T-helper 2 cell treated with Interferon-gamma antibody and Interleukin-4, amounts not matched to agents 5 μg/mL and 100 μg/mL, for 36 hours (primary cell): ENCODE measurements at places on chromosomes 13 and 19.

DNA sequence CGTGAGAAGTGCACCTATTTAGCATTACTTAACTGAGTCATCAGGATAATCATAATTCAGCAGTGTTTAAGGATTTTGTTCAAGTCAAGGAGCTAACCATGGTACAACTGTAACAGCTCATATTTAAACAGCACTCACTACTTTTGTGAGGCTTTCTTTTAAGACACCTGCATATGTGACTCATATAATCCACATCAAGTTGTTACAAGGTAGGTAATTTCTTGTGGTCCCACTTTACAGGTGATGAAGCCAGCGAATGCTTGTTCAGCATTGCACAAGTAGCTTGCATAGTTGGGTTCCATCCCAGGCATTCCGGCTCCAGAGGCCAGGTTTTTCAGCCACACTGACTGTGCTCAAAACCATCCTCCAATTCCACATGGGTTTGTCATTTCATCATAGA lies 569.2 kb downstream of the MYO16 start:
- no peaks in the 10 kb centered on the region for H3K36me3 ChIP-seq
- no peaks in the 10 kb centered on the region for H3K4me1 ChIP-seq
- no peak for DNase-seq
- H3K27ac ChIP-seq = no peak overlapping the region
- H3K27me3 ChIP-seq = no peaks in the 10 kb centered on the region

GRCh38 chr19:19105365-19106055 lies 32.8 kb downstream of the TMEM161A start:
- no peak overlapping the region for H3K27ac ChIP-seq
- no peaks in the 10 kb centered on the region for H3K4me1 ChIP-seq
- H3K36me3 ChIP-seq = no peaks in the 10 kb centered on the region
- no peak overlapping the region for H3K4me3 ChIP-seq
- H3K27me3 ChIP-seq = no peaks in the 10 kb centered on the region

- H3K4me1 ChIP-seq = no peaks in the 10 kb centered on the region
- peaks cover 15% of the 10 kb centered on the region for H3K36me3 ChIP-seq
- H3K27me3 ChIP-seq = no peaks in the 10 kb centered on the region
- no peak for DNase-seq
These were observed 1.3 kb downstream of the PRR22 start for GRCh38 chr19:5782945-5783919.

DNA sequence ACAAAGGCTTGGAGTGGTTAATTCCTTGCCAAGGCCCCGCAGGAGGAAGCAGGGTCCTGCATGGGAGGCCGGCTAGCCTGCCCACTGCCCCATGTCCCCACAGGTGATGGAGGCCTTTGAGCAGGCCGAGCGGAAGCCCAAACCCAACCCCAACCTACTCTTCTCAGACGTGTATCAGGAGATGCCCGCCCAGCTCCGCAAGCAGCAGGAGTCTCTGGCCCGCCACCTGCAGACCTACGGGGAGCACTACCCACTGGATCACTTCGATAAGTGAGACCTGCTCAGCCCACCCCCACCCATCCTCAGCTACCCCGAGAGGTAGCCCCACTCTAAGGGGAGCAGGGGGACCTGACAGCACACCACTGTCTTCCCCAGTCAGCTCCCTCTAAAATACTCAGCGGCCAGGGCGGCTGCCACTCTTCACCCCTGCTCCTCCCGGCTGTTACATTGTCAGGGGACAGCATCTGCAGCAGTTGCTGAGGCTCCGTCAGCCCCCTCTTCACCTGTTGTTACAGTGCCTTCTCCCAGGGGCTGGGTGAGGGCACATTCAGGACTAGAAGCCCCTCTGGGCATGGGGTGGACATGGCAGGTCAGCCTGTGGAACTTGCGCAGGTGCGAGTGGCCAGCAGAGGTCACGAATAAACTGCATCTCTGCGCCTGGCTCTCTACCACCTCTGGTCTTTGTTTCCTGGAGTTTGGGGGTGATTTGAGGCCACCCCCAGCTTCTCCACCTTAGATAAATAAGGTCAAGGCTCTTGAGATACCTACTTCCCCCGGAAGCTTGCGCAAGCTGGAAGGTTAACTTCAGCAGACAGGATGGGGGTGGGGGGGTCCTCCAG lies 2.6 kb downstream of the B3GNT8 start:
- H3K36me3 ChIP-seq = peaks cover 13% of the 10 kb centered on the region
- no peak for DNase-seq
- H3K4me3 ChIP-seq = no peak overlapping the region
- no peaks in the 10 kb centered on the region for H3K27me3 ChIP-seq
- H3K27ac ChIP-seq = no peak overlapping the region

GRCh38 chr13:40987606-40988280 lies 31.4 kb downstream of the ELF1 start:
- H3K36me3 ChIP-seq = peaks cover 18% of the 10 kb centered on the region
- DNase-seq = no peak
- no peaks in the 10 kb centered on the region for H3K27me3 ChIP-seq
- peak overlapping the region; percentile 49 for H3K27ac ChIP-seq

DNA sequence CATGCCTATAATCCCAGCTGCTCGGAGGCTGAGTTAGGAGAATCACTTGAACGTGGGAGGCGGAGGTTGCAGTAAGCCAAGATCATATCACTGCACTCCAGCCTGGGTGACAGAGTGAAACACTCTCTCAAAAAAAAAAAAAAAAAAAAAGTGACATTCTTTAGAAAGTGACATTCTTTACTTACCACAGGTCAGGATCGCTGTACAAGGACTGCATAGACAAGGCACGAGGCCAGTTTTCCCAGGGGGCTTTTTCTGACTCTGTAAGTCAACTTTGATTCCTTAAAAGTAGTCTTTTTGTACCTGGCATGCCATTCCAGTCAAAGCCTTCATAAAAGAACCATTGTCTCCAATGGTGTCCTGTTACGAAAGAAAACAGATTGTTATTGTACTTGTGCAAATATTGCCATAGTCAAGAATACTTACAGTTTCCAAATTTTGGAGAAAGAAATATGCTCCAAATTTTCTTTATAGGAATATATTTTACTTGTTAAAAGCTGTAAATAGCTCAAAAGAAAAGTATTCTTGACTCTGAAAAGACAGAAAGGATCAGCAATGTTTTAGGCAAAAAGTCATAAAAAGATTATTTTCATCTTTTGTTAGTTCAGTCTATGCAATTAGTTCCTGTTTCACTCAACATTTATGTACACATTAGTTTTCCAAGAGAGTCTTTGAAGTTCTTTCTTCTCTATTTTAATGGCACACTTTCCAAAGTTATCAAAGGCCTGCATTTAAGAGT lies 39.3 kb downstream of the CEACAM1 start:
- peaks cover 20% of the 10 kb centered on the region for H3K4me1 ChIP-seq
- no peaks in the 10 kb centered on the region for H3K36me3 ChIP-seq
- H3K4me3 ChIP-seq = no peak overlapping the region
- H3K27me3 ChIP-seq = no peaks in the 10 kb centered on the region
- no peak overlapping the region for H3K27ac ChIP-seq
- no peak for DNase-seq

DNA sequence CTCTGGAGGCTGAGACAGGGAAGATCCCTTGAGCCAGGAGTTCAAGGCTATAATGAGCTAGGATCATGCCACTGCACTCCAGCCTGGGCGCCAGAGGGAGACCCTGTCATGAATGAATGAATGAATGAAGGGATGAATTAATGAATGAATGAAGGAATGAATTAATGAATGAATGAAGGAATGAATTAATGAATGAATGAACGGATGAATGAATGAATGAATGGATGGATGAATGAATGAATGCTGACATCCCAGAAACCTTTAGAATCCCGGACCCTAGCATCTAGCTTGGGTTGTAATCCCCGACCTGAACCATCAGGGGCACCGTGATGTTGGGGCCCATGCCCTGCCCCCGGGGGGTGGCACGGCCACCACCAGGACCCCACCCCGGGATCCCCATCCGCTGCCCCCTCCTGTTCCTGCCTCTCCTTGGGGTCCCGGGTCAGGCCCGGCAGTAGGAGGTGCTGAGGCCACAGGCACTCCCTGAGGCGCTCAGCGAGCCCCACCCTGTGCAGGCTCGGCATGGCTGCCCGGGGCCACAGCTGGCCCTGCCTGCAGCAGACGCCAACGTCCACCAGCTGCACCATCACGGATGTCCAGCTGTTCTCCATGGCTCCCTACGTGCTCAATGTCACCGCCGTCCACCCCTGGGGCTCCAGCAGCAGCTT lies 3.4 kb downstream of the EBI3 start:
- no peaks in the 10 kb centered on the region for H3K36me3 ChIP-seq
- no peak overlapping the region for H3K27ac ChIP-seq
- H3K27me3 ChIP-seq = no peaks in the 10 kb centered on the region

DNA sequence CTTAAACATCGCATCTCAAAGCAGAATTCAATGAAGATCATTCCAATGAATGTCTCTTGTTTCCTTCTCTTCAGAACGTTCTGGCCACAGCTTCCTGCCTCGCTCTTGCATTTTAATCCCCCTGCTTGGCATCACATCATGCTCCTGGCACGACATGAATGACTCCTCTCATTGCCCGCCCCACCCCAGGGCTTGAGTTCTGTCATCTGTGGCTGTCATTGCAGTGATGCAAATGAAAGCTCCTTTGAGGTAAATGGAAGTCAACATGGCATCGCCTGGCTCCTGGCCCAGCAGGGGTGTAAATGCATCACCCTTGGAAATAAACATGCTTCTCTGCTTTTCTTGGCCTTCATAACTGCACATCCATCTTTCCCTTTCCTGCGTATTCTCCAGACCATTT lies 48.6 kb downstream of the SCEL start:
- no peak for DNase-seq
- H3K4me1 ChIP-seq = no peaks in the 10 kb centered on the region
- no peaks in the 10 kb centered on the region for H3K36me3 ChIP-seq
- no peak overlapping the region for H3K27ac ChIP-seq
- H3K4me3 ChIP-seq = no peak overlapping the region

DNA sequence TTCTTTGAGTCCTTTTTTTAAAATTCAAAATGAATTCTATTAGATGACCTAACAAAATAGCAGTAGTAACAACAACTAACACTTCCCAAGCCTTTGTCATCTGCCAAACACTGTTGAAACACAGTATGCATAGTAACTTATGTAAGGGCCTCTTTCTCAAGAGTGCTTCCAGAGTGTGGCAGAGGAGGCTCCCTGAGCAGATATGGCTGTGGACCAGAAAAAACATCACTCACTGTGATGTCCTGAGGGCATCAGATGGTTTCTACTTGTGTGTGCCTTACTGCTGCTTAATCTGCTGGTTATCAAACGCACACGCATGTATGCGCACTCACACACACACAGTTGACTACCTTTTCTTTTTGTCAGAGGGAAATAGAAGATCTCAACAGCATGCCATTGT lies 110.8 kb downstream of the DLEU7 start:
- H3K36me3 ChIP-seq = peaks cover 2% of the 10 kb centered on the region
- peaks cover 11% of the 10 kb centered on the region for H3K4me1 ChIP-seq
- no peak overlapping the region for H3K27ac ChIP-seq
- no peak for DNase-seq
- no peak overlapping the region for H3K4me3 ChIP-seq
- H3K27me3 ChIP-seq = peaks cover 26% of the 10 kb centered on the region

DNA sequence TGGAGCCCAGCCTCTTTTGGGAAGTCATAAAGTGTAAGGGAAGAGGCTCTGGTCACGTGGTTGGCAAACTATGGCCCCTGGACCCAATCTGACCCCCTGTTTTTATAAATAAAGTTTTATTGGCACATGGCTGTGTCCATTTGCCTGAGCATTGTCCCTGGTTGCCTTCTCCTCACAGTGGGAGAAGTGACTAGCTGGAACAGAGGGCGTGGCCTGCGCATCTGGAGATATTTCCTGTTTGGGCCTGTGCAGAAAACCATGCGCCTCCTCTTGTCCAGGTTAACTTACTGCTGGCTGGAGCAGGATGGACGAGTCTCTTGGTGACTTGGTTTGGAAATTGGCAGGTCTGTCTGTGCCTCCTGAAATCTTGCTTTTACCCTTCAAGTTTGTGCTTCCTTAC lies 48.3 kb downstream of the KDM4B start:
- peaks cover 6% of the 10 kb centered on the region for H3K36me3 ChIP-seq
- no peak overlapping the region for H3K27ac ChIP-seq
- H3K4me3 ChIP-seq = no peak overlapping the region
- H3K27me3 ChIP-seq = no peaks in the 10 kb centered on the region

DNA sequence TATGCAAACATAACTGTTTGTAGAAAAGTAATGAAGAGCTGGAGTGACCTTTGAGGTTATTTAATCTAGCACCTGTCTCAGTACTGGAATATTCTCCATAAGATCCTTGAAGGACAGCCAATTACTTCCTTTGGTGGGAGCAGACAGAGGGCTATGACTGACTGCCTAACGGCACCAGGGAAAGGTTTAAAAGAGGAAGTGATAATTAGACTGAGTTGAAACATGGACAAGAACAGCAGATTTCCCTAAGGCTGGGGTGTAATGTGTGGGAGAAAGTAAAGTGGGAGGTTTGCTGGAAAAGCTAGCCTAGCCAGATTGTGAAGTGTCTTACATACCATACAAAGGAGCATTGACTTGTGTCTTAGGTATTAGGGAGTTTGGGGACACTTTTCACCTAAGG lies 191.3 kb upstream of the PCDH9 start:
- no peak overlapping the region for H3K27ac ChIP-seq
- no peak for DNase-seq
- no peak overlapping the region for H3K4me3 ChIP-seq
- no peaks in the 10 kb centered on the region for H3K36me3 ChIP-seq
- no peaks in the 10 kb centered on the region for H3K27me3 ChIP-seq

DNA sequence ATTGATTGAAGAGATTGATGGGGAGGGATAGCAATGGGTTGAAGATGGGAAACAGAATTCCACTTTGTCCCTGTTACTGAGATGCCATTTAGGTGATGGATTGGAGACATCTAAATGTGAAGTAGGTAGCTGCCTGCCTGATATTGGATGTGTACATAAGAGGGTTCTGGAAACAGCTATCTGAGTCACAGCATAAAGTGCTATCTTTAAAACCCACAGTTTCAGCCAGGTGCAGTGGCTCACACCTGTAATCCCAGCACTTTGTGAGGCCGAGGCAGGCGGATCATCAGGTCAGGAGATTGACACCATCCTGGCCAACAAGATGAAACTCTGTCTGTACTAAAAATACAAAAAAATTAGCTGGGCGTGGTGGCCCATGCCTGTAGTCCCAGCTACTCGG lies 72.6 kb downstream of the DNAJC3 start:
- no peak for DNase-seq
- peaks cover 3% of the 10 kb centered on the region for H3K36me3 ChIP-seq
- H3K27ac ChIP-seq = no peak overlapping the region
- H3K27me3 ChIP-seq = no peaks in the 10 kb centered on the region
- no peak overlapping the region for H3K4me3 ChIP-seq

- no peaks in the 10 kb centered on the region for H3K36me3 ChIP-seq
- no peak for DNase-seq
- no peak overlapping the region for H3K27ac ChIP-seq
- H3K4me3 ChIP-seq = no peak overlapping the region
- no peaks in the 10 kb centered on the region for H3K27me3 ChIP-seq
These were observed 1131.1 kb downstream of the PCDH9 start for GRCh38 chr13:66098931-66099628.

DNA sequence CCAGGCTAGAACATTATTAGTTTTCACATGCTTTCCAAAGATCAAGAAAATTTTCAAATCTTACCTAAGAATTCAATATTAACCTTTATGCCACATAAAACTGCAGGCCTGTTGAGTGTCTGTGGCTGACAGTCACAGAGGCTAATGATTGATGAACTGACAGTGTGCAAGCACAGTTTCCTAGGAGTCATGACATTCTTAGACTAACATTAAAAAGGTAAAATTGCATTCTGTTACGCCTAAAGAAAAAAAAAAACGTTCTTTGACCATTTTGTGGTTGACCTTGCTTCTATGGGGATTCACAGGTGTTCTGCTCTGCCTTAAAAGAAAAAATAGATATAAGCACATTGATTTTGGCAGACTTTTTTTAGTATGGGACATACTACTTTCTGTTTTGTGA lies 1776.2 kb downstream of the PCDH9 start:
- no peaks in the 10 kb centered on the region for H3K4me1 ChIP-seq
- H3K36me3 ChIP-seq = no peaks in the 10 kb centered on the region
- DNase-seq = no peak
- H3K4me3 ChIP-seq = no peak overlapping the region
